ENCODE measurements at places on chromosomes 3 and 15. TPM values are rescaled to one million over a fixed set of nuclear protein-coding genes. Genes with fewer than 3 reads are reported as not detected.

- DNase-seq: no peak
Observed at GRCh38 chr3:112759681-112760080, 87.0 kb downstream of the CD200R1L start.

DNA sequence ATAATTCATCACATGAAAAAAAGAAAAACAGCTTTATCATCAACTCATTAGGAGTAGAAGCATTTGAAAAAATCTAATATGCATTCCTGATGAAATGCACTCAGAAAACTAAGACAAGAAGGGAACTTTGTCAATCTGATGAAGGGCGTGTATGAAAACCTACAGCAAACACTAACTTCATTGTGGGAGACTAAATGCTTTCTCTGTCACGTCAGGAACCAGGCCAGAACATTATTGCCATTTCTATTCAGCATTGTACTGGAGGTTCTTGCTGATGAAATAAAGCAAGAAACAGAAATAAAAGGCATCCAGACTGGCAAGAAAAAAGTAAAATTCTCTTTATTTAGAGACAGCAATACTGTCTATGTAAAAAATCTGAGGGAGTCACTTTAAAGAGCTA lies 235.2 kb downstream of the GABRB3 start:
- DNase-seq: no peak

GRCh38 chr3:128971421-128972100 lies 22.3 kb downstream of the CFAP92 start:
- DNase-seq: no peak

- DNase-seq: no peak
Observed at GRCh38 chr15:42060797-42061196, 33.6 kb downstream of the PLA2G4D start.

DNA sequence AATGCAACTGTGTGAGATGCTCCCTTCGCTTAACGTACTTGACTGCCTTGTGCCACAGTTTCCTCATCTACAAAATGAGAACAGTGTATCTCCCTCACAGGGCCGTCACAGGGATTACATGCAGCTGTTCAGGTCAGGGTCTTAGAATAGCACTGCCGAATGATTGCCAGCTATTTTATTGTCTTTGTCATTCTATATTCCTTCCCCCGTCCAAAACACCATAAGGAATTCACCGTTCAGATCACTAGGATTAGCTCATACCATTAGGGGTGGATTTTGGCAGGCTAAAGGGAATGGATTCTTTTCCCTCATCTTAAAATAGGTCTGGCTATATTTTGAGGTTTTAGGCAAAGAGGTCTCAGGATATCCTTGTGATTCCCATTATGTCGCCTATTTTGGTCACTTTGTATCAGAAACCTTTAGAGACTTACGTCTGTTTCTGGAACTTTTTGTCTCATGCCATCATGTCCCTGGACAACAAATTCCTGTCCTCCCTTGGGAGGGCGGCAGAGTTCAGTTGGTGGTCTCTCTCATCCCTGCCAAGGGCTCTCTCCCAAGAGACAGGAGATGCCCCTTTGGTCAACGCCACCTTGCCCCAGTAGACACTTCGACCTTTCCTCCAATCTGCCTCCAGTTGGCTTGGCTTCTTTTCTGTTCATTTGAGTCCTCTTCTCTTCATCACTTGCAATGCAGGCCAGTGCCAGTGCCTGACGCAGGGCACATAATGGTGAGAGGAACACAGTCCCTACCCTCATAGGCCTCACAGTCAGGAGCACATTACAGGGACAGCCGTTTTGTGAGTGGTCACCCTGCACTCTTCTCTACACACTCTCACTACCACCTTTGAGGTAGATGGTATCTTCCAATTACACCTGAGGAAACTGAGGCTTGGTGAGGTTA lies 171.6 kb upstream of the BHLHE40 start:
- no peak for DNase-seq

GRCh38 chr3:141353652-141354495 lies 14.4 kb upstream of the ZBTB38 start:
- no peak for DNase-seq

- no peak for DNase-seq
Observed at GRCh38 chr15:68543165-68544008, 35.4 kb upstream of the CORO2B start.

RASA2 gene
- total RNA-seq: 34.7 TPM

- DNase-seq: no peak
Observed at GRCh38 chr3:13932578-13933295, 52.9 kb upstream of the WNT7A start.

- no peak for DNase-seq
Observed at GRCh38 chr3:127383656-127384179, 95.9 kb upstream of the PRR20G start.

- DNase-seq: no peak
Observed at GRCh38 chr3:81699536-81700320, 61.7 kb downstream of the GBE1 start.

GRCh38 chr3:133570937-133571320 lies 2.6 kb upstream of the CDV3 start:
- DNase-seq: no peak

DNA sequence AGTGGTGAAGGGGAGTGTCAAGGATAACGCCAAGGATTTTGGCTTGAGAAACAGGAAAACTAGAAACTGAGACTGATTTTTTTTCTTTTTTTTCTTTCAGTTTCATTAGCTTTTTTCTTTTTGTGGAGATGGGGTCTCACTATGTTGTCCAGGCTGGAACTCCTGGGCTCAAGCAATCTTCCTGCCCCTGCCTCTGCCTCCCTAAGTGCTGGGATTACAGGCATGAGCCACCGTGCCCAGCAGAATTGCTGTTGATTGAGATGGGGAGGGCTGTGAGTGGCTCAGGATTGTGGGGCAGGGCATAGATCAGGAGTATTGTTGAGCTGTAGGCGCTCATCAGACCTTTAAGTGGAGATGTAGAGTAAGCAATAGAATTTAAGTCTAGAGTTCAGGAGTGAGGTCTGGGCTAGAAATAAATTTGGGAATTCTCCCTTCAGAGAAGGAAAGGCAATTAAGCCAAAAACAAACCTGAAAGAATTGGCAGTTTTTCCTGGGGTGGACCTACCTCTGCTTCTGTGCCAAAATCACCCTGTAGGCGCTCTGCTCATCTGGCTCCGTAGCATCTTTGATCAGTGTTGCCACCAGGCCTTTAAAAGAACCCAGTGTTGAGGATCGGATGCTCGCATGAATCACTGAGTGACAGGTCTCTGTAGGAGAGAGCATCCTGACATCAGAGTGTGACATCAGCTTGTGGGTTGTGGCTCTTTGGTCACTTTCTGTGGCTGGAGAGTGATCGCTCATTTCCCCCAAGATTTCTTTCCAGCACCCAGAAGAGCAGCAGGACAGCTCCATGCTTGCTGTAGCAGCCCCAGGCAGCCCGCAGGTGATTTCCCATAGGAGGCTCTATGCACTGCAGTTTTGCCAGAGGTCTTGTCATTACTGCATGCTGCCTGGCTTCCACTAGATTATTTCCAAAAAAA lies 15.8 kb downstream of the ABHD17C start:
- DNase-seq: peak; percentile 82

PRKAR2A gene
- 30.4 TPM for total RNA-seq

Measured in activated CD4-positive, alpha-beta memory T cell treated with anti-CD3 and anti-CD28 coated beads for 36 hours (primary cell).